Epithelial cell of alveolus of lung (primary cell): ENCODE measurements at places on chromosomes 13 and 19. TPM values are rescaled to one million over a fixed set of nuclear protein-coding genes. Genes with fewer than 3 reads are reported as not detected.

C1QTNF9 gene
- total RNA-seq = not detected in 2 replicates

PTPRH gene
- total RNA-seq = 3.9 and 6.6 TPM in 2 replicates

CYP2A6 gene
- total RNA-seq = not detected in 2 replicates

DKKL1 gene
- total RNA-seq = 1.2 and 2.1 TPM in 2 replicates

PRODH2 gene
- total RNA-seq = not detected in 2 replicates

TLE2 gene
- 3.9 and 29.4 TPM in 2 replicates for total RNA-seq

SLC8A2 gene
- 0.16 TPM in 1 of 2 replicates, not detected in the other for total RNA-seq

TMPRSS9 gene
- total RNA-seq = 0.26 TPM in 1 of 2 replicates, not detected in the other

SLC6A16 gene
- 0.08 TPM in 1 of 2 replicates, not detected in the other for total RNA-seq

SLC25A42 gene
- total RNA-seq = 4.3 and 11.2 TPM in 2 replicates

ZNF714 gene
- 6.7 and 8.5 TPM in 2 replicates for total RNA-seq

TTC9B gene
- total RNA-seq = 0.08 TPM in 1 of 2 replicates, not detected in the other

SULT2B1 gene
- 0.08 TPM in 1 of 2 replicates, not detected in the other for total RNA-seq

ONECUT3 gene
- total RNA-seq = not detected in 2 replicates

ZNF432 gene
- 3.6 and 10.6 TPM in 2 replicates for total RNA-seq

HS6ST3 gene
- 0.13 TPM in 1 of 2 replicates, not detected in the other for total RNA-seq

DAND5 gene
- total RNA-seq = not detected in 2 replicates

ZNF571 gene
- 0.78 and 3.0 TPM in 2 replicates for total RNA-seq

SLC25A41 gene
- not detected in 2 replicates for total RNA-seq
